ENCODE measurements at places on chromosomes 5 and 9.

- DNase-seq, result no peak
Measured at GRCh38 chr9:20070336-20070735, 281.5 kb upstream of the SLC24A2 start.

GRCh38 chr5:60444661-60445360 is 255.2 kb downstream of the DEPDC1B start:
- DNase-seq, result no peak

- DNase-seq, result no peak
Measured at GRCh38 chr5:158060212-158060611, 201.3 kb upstream of the CLINT1 start.

- no peak for DNase-seq
Measured at GRCh38 chr9:129052592-129052991, 16.2 kb downstream of the MIGA2 start.

GRCh38 chr5:166979307-166979895 is 1312.0 kb upstream of the WWC1 start:
- DNase-seq, result no peak

DNA sequence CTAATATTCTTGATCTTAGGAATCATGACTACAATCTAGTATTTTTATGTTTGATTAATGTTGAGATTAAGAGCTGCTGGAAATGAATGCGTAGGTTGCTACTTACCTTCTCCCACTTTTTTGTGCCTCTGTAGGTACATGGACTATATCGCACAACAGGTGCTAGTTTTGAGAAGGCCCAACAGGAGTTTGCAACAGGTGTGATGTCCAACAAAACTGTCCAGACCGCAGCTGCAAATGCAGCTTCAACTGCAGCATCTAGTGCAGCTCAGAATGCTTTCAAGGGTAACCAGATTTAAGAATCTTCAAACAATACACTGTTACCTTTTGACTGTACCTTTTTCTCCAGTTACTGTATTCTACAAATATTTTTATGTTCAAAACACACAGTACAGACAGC is 115.0 kb downstream of the SCAMP1 start:
- no peak for DNase-seq

DNA sequence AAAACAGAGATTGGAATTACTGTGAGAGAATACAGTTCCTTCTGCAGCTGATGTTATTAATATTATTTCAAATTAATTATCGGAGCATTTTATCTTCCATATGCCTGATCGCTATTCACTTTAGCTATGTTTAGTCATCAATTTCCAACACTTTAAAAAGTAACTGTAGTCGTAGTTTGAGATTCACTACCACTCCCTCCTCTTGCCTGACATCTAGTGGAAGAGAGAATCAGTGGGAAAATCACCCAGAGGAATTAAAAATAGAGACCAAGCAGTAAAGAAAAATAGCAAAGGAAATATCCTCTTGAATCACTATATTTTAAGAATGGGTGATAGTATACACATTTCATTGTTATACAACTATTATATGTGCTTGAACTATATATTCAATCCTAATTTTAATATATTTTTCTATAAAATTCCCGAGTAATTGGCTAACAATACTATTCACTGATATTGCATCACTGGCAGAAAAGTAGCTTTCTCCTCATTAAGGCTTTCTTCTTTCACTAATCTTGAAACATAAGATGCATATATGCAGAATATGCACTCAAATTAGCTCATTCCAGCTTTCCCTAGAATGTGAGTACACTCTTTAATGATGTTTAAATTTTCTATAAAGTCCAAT is 708.7 kb downstream of the CDH9 start:
- peak; percentile 66 for DNase-seq

DNA sequence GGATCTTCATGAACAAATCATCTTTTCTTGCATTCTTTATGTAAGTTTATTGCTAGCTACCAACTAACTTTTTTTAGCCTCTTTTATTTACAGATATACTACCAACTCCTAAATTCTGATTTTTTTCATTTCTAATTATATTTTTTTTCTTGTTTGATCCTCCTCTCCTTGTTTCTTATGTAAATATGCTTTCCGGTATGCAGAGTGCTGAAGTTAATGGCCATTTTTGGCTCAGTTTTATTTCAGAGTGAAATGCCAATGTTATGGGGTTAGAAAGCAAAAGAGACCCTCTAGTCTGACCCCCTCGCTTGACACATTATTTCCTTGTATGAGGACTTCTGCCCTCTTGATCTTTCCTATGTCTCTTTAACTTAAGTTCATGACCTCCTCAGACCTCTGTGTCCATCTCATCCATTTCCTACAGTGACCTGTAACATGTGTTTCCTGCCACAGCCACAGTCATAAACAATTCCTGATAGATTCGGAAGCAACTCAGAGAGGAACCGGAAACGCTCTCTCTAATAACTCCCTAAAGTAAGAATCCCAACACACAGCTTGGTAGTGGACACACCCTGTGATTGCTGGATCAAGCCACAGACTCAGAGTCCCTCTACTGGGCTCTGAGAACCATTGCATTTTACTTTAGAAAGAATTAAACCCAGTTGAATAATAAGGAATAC is 42.9 kb upstream of the AFAP1L1 start:
- peak; percentile 84 for DNase-seq

DNA sequence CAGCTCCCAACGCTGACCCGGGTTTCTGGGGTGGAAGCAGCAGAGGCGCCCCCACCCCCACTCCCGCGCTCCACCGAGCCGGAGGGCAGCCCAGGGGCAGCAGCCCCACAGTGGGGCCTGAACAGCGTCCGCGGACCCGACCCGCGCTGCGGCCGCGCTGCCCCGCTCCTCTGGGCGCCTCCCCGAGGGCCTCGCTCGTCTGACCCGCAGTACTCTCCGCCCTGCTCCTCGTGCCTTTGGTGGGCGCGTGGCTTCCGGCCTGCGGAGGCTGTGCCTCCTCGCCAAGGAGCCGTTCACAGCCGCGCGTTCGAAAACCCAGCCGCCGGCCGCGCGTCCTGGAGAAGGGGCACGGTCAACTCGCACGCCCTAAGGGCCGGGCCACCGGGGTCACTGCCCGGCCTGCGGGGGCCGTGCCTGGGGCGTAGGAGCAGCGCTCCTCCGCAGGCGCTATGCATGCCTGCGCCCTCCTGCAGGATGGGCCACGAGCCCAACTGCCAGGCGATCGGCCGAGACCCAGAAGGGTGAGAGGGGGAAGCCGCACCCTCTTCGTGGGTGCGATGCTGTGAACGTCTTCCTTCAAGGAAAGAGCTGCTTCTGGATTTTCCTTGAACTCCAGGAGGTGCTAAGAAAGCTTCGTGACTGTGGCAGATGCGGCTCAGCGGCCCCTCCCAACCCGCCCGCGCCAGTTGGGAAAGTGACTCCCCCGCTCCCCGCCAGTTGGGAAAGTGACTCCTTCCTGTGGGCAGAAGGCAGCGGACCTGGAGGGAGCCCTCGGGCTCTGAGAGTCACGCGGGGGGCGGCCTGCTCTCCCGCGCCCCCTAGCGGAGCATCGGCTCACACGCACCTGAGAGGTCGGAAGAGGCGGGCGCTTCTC is 82.7 kb downstream of the HSD17B3 start:
- no peak for DNase-seq

- no peak for DNase-seq
Measured at GRCh38 chr5:16916262-16916878, 19.7 kb downstream of the MYO10 start.

GRCh38 chr5:179319123-179319522 is 26.1 kb downstream of the ADAMTS2 start:
- DNase-seq, result no peak

GRCh38 chr5:134515801-134516200 is 9.7 kb upstream of the JADE2 start:
- DNase-seq, result no peak

GRCh38 chr9:88812938-88813637 is 178.2 kb upstream of the S1PR3 start:
- DNase-seq, result no peak
